ENCODE measurements at places on chromosomes 12 and 14.

GRCh38 chr14:41446008-41446407 is 160.7 kb upstream of the LRFN5 start:
- no peak for DNase-seq

DNA sequence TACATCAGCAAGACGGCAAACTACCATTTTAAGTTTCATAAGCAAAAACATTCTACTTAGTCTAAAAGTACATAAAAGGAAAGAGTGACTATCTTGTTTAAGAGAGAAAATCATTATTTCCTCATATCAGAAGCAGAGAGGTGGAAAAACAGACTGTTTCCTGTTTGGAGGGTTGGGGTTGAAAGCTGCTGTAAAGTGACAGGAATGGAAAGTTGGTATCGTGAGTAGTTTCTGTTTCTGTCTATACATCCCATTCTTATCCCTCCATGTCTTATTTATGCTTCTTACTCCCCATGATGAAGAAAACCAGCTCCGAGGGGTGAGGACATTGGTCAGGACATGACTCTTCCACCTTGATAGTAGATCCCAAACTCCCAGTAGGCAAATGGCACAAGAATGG is 216.5 kb downstream of the EGLN3 start:
- no peak for DNase-seq

GRCh38 chr14:89269404-89269803 is 147.6 kb downstream of the FOXN3 start:
- no peak for DNase-seq

DNA sequence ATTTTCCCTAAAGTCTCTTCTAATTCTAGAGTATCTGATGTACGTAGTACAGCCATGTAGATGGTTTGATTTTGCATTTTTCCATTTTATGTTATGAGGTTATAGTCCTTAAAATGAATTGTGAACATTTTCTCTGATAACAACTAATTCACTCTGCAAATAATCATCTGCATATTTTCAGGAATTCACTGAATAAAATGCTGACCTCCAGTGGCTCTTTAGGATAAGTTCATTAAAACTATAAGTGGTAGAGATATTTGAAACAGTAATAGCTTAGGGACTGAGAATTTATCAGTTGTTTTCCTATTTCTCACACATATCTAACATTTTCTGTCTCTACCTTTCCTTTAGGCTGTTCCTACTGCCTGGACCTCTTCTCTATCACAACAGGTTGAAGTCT is 4.4 kb downstream of the MSRB3 start:
- DNase-seq, result no peak

DNA sequence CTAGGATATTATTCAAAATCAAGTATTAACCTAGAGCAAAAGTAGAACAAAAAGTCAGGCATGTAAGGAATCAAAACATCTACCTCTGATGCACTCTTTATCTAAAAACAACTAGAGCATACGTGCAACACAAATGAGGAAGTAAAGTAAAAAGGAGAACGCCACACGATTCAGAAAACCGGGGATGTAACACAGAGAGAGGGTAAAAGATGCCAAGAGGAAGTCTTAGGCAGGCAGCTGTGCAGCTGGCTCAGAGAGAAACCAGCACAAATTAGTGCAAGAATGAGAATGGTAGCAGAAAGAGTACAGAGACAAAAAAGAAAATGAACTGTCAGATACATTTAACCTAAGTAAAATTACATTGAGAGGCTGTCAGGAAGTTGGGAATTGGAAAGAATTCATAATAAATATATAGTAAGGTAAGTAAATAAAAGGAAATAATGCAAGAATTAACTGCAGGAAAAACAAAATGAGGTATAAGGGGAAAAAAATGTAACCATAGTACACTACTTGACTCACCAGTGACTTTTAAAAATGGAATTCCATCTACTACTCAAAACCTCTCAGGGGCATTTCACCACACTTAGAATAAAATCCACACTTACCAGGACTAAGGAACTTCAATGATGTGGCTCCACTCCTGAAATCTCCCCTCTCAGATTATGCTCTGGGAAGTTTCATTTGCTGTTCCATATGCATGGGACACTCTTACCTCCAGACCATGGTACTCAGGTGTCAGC is 17.1 kb downstream of the BCAT1 start:
- no peak for DNase-seq

DNA sequence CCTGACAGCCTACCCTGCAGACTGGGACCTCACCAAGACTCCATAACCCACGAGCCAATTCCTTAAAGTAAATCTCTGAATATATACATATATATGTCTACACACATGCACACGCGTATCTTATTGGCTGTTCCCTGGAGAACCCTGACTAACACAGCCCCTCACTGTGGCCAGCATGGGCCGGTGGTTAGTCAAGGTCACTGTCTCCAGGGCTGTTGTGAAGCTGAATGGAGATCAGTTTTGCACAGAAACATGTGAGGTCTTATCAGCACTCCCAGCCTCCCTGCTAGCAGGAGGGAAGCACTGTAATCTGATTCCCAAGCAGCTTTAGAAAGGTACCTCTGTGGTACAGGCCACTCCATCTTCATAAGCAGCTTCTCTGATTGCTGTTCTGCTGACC is 46.6 kb upstream of the PLEKHG6 start:
- DNase-seq, result no peak

DNA sequence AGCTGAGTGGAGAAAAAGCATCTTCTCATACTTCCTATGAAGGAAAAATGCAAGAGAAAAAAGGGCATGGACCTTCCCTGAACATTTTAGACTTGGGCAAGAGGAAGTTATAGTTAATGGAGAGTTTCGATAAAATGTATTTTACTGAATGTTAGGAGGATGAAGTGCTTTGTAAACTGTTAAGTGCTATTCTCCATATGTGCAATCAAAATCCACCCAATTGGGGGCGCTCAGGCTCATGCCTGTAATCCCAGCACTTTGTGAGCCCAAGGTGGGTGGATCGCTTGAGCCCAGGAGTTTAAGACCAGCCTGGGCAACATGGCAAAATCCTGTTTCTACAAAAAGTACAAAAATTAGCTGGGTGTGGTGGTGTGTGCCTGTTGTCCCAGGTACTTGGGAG is 1.9 kb upstream of the CNPY2 start:
- no peak for DNase-seq

DNA sequence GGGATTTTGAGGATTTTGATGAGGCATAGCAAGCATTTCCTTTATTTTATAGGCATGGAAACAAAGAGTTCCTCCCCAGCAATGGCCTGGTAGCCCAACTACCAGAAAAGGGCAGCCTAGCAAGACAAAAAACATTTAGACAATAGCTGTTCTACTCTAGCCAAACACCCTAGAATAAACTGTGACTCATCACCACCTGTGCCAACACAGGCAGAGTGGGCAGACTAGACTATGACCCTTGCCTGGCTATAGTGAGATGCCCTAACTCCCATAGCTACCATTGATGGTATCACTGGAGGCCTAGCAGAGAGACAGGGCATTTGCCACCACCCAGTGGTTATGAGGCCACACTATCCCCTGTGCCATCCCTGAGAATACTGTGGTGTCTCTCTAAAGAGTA is 15.5 kb upstream of the CCER1 start:
- DNase-seq, result no peak

DNA sequence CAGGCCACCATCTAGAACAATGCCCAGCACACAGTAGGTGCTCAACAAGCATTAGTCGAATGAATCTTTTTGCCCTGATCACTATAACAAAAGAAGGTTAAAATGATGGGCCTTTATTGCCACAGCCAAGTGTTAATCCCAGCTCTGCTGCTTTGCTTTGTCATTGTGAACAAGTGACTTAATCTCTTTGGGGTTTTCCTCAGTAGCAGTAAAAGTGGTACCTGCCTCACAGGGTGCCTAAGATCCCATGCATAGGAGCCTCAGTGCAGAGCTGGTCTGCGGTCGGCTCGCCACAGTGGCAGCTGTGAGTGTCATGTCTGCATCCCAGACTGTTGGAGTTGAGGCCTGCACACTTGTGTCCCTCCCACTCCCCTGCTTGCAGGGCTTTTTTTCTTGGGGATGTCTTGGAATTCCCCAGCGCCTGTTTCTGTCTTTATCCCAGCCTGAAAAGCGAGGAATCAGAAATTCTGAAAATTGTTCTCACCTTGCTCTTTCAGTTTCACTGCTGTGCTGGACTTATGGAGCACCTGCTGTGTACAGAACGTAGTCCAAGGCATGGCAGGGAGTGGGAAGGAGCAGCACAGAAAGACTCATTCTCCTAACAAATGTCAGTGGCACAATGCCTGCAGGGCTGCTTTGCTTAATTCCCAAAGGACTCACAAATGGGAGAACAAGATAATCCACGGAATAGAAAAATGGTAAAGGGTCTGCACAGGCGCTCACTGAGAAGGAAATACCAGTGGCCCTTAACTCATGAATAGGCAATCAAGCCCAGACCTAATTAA is 90.8 kb downstream of the EML1 start:
- DNase-seq, result no peak

GRCh38 chr12:108063192-108063591 is 65.9 kb upstream of the WSCD2 start:
- no peak for DNase-seq

- DNase-seq, result no peak
Measured at GRCh38 chr12:124190312-124191023, 104.4 kb upstream of the RFLNA start.

DNA sequence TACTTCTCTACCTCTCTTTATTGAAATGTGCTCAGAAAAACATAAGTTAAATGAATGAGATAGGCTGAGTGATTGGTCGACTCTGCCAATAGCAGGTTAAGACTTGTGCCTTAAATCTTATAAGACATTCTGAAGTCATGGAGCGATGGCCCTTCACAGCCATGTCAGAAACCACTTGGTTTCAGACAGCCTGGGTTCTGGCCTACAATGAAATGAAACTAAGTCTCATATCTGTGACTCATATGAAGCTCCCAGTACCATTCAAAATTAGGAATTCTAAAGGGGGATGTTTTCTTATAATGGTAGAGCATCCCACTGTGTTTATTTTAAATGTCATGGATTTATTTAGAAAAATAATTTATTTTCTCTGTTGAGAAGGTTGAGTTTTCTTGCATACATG is 42.6 kb downstream of the PLXNC1 start:
- no peak for DNase-seq

DNA sequence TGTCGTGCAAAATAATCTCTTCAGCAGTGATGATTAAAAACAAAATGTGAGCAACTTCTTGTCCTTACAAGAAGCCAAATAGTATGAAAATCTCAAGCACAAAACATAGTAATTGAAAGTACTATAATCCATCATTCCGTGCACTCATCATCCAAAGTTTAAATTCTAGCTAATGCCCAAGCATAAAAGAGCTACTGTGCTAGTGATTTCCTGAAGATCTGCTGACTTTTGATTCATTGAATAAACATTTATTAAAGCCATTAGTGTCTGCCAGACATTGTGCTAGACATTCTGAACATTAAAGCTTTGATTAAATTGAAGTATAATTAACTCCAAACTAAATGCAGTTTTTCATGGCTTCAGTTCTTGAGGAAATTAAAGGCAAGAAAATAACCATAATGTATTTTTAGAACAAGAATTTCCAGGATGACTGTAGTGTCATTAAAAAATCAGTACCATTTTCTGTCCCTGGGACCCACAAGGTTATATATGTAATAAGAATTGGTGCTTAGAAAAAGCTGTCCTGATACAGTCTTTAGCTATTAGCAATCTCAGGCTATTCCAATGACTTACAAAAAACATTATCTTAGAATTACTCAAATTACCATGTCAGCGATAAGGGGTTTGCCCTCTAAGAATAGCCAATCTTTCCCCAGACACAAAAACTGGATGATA is 71.7 kb downstream of the CMAS start:
- DNase-seq, result no peak

- no peak for DNase-seq
Measured at GRCh38 chr14:35332517-35333263, 40.5 kb downstream of the PSMA6 start.

DNA sequence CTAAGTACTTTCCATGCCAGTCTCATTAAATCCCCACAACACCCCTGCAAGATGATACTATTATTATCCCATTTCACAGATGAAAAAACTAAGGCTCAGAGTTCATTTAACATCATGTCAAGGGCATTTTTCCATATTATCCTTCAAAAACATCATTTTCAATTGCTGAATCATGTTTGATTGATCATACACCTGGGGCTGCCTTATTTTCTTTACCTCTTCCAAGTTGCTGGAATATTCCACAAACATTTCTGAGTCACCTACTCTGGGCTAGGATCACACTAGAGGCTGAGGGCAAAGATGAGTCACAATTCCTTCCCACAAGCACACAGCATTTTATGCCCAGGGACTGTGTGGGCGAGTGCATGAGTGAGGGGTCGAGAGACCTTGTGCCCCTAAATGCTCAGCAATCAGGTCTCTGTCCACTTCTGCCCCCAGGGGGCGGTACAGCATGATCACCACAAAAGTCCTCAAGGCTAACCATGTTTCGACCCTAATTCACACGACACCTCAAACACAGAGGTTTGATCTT is 14.1 kb upstream of the TMEM119 start:
- no peak for DNase-seq

- DNase-seq, result no peak
Measured at GRCh38 chr12:69886715-69887114, 61.7 kb downstream of the MYRFL start.

GRCh38 chr14:20748439-20748838 is 2.8 kb downstream of the EDDM3A start:
- no peak for DNase-seq

GRCh38 chr14:90545966-90546751 is 149.3 kb downstream of the CALM1 start:
- no peak for DNase-seq

GRCh38 chr12:39359645-39360044 is 83.3 kb downstream of the KIF21A start:
- no peak for DNase-seq

DNA sequence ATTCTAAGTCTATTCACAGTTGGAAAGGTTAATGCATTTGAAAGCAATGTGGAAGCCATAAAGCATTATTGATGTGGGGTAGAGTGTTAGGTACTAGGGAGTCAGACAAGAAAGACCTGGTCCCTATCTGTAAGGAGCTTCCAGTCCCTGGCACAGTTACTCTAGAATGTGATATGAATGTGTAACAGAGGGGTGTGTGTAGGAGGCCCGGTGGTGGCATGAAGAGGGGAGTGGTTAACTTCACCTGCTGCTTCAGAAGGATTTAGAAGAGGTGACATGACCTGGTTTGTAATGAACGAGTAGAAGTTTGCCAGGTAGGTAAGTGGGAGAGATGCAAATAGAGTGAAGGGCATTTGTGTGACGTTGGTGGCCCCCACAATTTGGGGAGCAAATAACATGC is 15.1 kb upstream of the GALNT6 start:
- no peak for DNase-seq

DNA sequence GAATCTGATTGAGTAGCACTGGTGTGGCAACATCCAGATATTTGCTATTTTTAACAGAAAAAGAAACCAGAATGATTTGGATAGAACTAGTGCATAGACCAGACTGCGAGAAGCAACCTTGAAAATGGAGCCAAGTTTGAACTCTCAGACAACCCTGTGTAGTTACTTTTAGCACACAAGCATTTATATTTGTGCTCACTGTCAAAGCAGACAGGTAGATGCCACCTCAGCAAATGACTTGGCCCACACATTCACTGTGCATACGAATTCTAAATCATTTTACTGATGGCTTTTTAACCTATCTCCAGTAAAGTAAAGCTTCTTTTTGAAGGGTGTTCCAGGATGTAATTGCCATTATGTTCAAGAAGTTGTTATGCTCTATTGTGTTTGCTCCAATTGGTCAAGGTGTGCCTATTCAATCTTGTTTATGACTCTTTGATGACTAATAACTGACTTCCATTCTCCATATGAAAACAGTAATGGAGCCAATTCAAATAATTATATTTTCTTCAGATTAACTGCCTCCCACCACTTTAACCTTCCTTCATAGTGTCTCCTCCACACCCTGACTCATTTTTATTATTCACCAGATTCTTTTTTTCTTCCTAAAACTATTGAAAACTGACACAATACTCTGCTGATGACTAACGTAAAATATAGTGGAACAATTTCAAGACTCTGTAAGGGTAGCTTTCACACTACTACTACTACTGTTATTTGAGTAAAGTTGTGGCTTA is 138.5 kb downstream of the CCER1 start:
- no peak for DNase-seq
